Posterior vena cava (tissue), 2 donors: ENCODE measurements at places on chromosomes 4 and X.

GRCh38 chr4:37219242-37219641, 25.3 kb upstream of the NWD2 start:
- DNase-seq: no peak

GRCh38 chrX:22141047-22141730, 109.1 kb downstream of the PHEX start:
- DNase-seq: no peak

DNA sequence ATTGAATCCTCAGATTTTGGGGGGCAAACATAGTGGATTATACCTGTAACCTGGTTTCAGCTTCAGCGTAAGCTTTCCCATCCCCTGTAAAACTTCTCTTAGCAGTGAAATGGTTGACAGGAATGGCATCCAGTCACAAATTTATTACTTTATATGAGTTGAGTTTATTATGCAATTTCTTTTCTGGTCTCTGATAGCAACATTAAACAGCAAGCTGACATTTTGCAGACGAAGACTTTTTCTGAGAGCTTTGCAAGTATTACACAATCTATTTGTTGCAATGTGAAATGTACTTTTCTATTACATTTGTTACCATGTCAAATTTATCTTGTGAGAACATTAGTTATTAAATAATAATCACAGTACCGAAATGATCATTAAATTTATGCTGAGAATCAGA, 60.6 kb downstream of the GSPT2 start:
- DNase-seq: no peak

- peak; percentile 37 for DNase-seq
These were observed 1.6 kb downstream of the KCTD8 start for GRCh38 chr4:44446801-44447562.
